ENCODE measurements at places on chromosomes 5 and 9. TPM values are rescaled to one million over a fixed set of nuclear protein-coding genes. Genes with fewer than 3 reads are reported as not detected.

DNA sequence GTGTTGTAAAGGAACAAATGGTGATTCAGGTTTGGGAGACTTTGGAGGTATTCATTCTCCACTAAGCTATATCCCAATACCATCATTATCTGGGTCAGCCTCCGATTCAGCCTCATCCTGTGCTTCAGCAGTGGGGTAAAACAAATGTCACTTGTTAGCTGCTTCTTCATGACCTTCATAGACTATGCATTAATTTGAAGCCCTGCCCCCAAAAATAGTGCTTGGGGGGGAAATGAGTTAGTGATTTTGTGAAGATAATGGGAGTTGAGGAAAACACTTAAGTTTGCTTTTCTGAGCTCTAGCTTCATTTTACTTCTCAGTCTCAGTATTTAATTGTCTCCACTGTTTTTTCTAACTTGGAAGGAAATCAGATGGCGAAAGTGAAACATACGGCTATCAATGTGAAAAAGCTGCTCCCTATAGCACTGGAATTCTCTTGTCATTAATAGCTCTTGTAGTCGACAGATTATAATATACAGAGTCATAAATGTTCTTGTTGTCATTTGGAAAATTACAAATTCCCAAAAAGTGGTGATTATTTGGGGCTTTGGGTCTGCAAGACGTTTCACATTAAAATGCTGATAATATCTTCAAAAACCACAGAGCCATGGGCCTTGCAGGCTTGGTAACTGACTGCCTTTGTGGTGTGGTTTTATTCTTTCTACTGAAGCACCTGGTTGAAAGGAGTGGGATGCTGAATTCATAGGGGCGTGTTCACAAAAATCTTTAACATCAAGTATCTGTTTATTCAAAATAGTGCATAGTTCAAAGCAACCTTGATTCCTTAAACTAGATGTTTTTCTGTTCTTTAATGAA is 40.0 kb downstream of the PIK3R1 start:
- no peak for DNase-seq
- H3K27ac ChIP-seq: no peak overlapping the region
- H3K36me3 ChIP-seq: peaks cover 4% of the 10 kb centered on the region
- H3K4me3 ChIP-seq: no peak overlapping the region
- H3K27me3 ChIP-seq: no peaks in the 10 kb centered on the region

PCDHGA11 gene
- polyA plus RNA-seq: not detected

F2RL2 gene
- polyA plus RNA-seq: not detected

DNA sequence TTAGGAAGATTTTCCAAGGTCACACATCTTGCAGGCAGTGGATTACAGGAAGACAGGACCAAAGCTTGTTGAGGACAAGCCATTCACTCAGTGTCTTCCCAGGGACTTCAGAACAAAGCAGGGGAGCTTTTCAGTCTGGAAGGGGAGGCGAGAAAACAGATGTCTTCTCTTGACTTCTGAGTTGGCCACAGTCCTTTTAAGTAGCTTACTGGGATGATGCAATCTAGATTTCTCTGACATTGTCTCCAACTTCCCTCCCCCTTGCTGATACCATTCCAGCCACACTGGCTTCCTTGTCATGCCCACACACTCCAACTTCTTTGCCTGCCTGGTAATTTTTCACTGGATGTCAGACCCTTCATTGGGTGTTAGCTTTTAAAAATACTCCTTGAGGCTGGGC is 174.2 kb upstream of the TBC1D2 start:
- DNase-seq: no peak
- H3K4me3 ChIP-seq: no peak overlapping the region
- no peaks in the 10 kb centered on the region for H3K36me3 ChIP-seq
- no peak overlapping the region for H3K27ac ChIP-seq
- H3K27me3 ChIP-seq: no peaks in the 10 kb centered on the region

DNA sequence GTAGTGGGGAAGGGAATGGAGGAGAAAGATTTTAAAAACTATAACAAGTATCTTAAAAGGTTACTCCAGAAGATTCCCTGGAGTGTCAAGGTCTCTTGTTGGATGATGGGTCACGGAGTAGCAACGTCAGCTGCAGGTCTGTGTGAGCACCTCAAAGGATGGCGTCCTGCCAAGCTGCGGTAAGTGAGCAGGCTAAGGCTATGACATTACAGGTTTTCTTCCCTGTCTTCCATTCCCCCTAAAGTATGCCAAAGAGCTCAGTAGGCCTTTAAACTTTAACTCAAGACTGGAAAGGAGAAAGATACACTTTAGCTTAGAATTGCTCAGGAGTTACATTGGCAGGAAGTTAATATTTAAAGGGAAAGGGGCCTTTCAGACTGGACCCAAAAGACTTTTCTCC is 17.5 kb downstream of the SPOCK1 start:
- H3K27me3 ChIP-seq: no peaks in the 10 kb centered on the region
- H3K4me1 ChIP-seq: no peaks in the 10 kb centered on the region
- H3K4me3 ChIP-seq: no peak overlapping the region
- DNase-seq: no peak
- H3K36me3 ChIP-seq: no peaks in the 10 kb centered on the region

CTSV gene
- polyA plus RNA-seq: not detected

NRG2 gene
- polyA plus RNA-seq: 0.09 TPM

TMEM252 gene
- not detected for polyA plus RNA-seq

GRCh38 chr5:29949301-29949872 is 1244.1 kb upstream of the CDH6 start:
- no peaks in the 10 kb centered on the region for H3K36me3 ChIP-seq
- no peak for DNase-seq
- no peak overlapping the region for H3K4me3 ChIP-seq
- no peaks in the 10 kb centered on the region for H3K27me3 ChIP-seq

DNA sequence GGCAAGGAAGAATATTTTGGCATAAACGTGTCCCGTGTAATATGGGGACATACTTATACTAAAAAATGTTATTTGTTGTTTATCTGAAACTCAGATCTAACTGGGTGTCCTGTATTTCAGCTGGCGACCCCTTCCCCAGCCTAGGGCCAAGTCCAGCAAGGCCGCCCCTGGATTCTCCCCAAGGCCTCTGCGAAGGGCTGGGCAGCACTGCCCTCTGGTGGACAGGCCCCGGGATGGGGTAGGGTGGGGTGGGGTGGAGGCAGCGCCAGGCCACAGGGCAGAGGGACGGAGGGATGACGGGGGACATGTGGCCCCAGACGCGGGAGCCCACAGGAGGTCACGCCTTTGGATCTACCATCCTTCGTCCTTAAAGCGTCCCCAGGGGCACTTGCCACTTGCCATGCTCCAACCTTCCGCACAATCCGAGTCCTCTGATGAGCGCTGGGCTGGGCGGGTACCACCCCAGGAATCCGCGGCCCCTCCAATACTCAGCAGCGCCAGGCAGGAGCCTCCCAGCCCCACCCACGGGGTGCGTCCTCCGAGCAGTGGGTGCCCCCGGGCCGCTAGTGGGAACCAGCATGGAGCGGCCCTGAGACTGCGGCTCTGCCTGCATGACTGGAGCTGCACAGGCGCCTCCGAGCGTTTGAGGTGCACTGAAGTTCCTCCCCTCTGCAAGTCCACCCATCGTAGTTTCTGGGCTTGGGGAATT is 7.1 kb upstream of the AGPAT2 start:
- H3K4me3 ChIP-seq: no peak overlapping the region
- DNase-seq: peak; percentile 50
- no peaks in the 10 kb centered on the region for H3K27me3 ChIP-seq
- H3K4me1 ChIP-seq: peaks cover 3% of the 10 kb centered on the region
- no peaks in the 10 kb centered on the region for H3K36me3 ChIP-seq

Measured in B cell (primary cell).